ENCODE measurements at places on chromosomes 16 and 17.

DNA sequence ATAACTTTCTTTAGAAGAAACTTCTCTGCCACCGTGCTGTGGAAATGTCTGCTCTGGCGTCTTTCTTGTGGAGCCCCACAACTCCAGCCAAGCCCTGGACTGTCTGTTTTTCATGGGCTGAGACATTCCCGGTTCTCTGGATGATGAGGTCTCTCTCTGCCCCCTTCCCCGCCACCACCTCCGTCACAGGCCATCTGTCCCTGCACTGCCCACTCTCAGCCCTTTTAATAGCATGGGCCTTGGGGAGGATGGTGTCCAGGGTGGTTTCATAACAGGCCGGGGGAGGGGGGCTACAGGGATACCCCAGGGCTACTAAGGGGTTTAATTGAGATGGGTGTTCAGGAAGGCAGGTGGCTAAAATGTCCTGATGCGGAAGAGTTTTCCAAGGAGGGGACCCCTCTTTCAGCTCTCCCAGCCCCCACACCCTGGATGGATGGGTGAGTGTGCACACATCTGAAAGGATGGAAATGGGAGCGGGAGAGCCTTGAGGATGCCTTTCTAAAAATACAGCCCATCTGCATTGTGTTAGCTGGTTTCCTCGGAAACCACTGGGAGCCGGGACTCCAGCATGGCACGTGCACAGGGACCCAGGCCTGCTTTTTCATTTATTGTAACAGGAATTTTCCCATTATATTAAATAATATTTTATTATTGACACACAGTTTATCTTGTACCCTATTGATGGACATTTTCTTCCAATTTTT, 14.6 kb upstream of the NDRG4 start:
- DNase-seq: no peak

GRCh38 chr16:63312346-63312745, 1276.1 kb upstream of the CDH8 start:
- DNase-seq: no peak

DNA sequence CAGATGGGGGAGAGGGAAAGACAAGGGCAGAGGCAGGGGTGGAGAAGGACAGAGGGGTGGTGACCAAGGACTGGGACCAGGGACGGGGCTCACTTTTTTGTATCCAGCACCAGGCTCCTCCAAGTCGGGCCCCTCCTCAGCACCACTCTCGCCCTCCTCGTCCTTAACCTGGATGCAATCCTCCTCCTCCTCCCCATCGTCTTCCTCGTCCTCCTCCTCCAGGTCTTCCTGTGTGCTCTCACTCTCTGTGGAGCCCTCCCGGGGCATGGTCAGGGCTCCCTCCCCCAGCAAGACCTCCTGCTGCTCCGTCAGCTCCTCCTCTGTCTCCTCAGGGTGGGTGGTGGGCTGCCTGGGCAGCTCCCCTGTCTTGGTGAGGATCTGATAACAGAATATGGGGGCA, 16.8 kb downstream of the G6PC3 start:
- no peak for DNase-seq

GRCh38 chr16:56408379-56409098, 16.8 kb downstream of the AMFR start:
- DNase-seq: no peak

DNA sequence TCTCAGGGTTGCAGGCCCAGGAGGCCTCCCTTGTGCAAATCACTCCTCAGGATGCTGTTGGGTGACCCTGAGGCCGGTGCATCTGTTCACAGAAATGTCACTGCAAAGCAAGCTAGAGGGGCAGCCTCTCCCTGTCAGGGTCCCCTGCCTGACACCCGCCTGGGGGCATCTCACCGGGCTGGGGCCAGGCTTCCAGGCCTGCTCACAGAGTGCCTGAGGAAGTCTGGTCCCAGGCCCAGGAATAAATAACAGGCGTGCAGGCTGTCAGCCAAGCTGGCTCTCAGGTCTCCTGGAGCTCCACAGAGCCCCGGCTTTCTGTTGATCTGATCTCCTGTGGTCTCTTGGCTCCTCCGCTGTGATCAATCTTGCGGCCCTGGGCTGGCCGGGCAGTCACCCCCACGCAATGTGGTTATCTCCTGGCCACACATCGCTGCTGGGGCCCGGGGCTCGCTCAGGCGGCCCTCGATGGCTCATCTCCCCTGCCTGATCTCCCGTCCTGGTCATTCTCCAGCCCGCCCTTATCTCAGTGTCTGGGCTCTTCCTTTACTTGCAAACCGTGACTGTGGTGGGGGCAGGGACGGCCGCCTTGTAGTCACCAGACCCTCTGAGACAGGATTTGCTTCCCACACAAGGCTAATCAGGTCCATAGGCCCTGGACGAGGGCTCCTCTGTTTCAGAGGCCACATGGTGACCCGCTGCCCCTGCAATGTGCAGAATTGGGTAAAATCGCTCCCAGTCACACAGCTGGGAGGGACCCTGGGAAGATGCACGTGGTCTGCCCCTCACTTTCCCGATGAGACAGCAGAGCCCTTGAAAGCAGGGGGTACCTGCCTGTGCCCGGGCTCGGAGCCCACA, 231.2 kb upstream of the GSE1 start:
- DNase-seq: no peak

- no peak for DNase-seq
These were observed 122.2 kb downstream of the SMG6 start for GRCh38 chr17:2181206-2181896.

- DNase-seq: no peak
These were observed 61.5 kb downstream of the CCT6B start for GRCh38 chr17:34899643-34900291.

GRCh38 chr17:56486732-56487131, 106.8 kb upstream of the NOG start:
- DNase-seq: no peak

DNA sequence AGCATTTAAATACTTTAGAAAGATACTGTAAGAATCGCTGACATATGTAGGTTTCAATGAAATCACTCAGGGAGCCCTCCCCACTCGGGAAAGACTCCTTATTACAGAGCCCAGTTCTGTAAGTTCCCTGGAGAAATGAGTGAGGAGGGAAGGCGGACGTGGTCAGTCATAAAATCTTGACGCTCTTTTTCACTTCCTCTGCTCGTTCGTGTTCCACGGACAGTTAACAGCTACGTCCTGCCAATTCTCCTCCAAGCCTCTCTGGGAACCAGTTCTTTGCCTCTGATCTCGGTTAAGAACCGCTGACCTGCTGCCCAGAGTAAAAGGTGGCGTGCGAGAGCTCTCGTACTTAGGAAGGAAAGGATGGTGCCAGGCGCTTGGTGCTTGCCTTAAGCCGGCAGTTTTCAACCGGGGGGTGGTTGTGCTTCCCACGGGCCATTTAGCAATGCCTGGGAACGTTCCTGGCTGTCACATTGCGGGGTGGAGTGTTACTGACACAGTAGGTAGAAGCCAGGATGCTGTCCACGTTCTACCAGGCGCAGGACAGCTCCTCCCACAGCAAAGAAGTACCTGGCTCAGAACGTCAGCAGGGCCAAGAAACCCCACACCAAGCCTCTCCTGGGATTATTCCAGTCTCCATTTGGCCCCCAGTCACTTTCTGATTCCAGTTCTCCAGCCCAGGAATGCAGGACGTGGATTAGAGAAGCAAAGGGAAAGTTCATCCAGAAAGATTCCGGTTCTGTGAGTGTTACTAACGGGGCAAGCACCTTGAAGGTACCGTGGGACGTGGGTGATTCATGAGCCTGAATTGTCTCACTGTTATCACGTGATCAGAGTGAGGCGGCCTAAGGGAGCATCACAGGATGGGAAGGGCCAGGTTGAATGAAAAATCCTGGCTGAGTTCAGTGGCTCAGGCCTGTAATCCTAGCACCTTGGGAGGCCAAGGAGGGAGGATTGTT, 87.7 kb downstream of the MRM3 start:
- DNase-seq: no peak

DNA sequence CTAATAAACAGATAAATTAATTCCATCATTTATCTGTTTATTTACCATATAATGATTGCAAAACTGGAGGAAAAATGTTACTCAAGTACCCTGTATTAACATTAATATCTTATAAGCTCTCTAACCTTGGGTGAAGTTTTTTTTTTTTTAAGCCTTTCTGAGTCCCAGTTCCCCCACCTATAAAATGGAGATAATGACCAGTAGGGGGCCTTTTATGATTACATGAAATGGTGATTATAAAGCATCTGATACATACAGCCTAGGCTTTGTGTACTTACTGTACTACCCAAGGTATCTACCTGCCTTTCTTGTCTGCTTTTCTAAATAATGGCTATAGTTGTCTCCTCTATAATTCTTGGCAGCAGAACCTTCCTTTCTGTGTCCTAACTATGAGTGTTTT, 22.6 kb downstream of the LRRC36 start:
- no peak for DNase-seq

DNA sequence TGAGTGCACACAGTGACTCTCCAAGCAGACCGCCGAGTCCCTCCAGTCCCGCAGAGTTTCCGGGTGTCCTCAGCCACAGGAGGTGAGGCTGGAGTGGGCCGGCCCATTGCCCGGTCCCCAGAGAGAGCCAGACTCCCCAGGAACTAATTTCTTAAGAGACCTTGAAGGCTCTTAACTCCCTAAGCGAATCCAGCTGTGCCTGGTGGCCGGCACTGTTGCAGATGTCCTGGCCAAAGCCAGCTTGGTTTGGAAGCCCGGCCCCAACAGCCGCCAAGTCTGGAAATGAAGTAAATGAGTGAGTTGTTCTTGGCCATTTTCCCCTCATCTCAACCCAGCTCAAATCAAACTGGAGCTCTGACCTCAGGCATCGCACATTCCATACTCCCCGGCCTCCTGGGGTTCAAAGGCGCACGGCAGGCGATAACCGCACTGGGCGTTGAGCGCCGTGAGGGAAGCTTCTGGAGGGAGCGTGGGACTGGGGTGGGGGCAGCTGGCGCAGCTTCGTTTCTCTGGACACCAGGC, 42.0 kb downstream of the CMIP start:
- DNase-seq: no peak

DNA sequence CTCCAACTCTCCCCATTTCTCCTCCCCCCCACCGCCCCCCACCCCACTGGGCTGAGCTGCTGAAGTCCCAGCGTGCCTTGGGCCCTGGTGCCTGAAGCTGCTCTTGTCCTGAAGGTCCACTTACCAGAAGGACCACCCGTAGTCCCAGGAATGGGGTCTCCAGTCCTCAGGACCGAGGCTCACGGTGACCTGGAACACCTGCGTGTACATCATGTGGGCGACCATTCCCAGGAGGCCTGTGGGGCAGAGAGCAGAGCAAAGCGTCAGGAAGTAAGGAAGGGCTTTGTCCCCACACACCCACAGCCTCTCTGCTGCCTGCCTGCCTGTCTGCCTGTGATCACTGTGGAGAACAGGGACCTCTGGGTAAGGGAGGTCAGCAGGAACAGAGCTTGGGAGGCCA, 218.7 kb downstream of the GSG1L start:
- no peak for DNase-seq

GRCh38 chr17:31496097-31496496, 104.6 kb downstream of the RAB11FIP4 start:
- no peak for DNase-seq

DNA sequence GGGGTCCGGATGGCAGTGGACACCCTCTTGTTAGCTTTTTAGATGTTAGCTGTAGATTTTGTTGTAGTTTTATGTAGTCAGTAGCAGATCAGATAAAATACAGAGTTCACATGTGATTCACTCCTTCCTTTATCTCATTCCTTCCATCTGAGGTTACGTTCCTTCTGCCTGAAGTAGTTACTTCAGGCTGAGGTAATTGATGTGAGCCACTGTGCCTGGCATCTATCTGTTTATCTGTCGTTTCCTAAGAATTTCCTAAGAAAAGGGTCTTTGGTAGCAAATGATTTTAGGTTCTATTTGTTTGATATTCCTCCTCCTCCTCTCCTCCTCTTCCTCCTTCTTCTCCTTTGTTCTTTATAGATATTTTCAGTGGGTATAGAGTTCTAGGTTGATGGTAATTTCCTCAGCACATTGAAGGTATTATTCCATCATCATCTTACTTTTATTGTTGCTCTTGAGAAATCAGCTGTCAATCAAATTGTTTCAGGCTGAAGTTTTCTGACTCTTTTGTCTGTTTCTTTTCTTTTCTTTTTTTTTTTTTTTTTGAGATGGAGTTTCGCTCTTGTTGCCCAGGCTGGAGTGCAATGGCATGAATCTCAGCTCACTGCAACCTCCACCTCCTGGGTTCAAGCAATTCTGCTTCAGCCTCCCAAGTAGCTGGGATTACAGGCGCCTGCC, 29.6 kb upstream of the FBXO47 start:
- DNase-seq: no peak

- no peak for DNase-seq
These were observed 14.4 kb downstream of the SYCE1L start for GRCh38 chr16:77213542-77214106.

- DNase-seq: no peak
These were observed 236.3 kb downstream of the KCNJ2 start for GRCh38 chr17:70405492-70406220.

GRCh38 chr17:31918701-31919128, 17.2 kb upstream of the UTP6 start:
- no peak for DNase-seq

GRCh38 chr17:70558821-70559220, 389.5 kb downstream of the KCNJ2 start:
- DNase-seq: no peak

DNA sequence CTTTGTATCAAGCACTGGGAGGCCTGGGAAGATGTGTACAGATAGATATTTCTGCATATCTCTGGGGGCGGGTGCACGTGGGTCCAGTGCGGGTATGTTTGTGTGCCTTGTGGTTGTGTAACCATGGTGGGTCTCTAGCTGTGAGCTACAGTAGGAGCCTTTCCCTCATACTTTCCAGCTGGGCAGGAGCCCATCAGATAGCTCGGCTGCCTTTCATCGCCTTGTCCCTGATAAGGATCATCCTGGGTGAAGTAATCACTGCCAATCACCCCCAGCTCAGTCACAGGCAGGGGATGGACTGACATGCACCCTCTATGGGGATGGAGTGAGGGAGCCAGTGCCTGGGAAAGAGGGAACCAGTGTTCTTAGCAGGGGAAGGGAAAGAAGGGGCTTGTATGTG, 3.2 kb upstream of the SCRN2 start:
- DNase-seq: no peak

DNA sequence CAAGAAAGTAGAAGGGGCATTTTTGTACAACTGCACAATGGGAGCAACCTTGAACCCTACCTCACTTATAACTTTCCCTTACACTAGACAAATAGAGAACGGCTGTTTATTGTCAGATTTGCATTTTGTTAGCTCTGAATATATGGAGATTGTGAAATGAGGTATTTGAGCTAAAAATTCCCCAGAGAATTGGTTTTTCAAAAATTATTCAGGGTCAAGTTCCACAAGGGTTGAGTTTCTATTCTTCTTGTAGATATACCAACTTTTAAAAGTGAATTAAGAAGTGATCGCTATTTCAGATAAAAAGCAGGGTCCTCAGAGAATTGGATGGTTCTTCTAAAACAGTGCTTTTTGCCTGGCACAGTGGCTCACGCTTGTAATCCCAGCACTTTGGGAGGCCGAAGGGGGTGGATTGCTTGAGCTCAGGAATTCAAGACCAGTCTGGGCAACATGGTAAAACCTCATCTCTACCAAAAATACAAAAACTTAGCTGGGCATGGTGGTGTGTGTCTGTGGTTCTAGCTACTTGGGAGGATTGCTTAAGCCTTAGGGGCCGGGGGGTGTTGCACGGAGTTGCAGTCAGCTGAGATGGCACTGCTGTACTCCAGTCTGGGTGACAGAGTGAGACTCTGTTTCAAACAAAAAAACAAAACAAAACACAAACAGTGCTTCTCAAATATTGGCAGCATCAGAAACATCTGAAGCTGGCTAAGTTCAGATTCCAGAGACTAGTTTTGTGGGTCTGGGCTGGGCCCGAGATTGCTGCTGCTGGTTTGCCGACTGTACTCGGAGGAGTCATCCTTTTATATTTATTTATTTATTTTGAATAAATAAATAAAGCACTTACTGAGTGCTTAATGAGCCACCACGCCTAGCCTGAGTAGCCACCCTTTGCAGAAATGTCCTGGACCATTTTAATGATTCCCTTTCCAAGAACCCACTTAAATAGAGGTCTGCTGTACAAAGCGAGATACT, 50.9 kb downstream of the PECAM1 start:
- no peak for DNase-seq
